Ureter (tissue), 1 donor: ENCODE measurements at places on chromosomes 2 and 18.

DNA sequence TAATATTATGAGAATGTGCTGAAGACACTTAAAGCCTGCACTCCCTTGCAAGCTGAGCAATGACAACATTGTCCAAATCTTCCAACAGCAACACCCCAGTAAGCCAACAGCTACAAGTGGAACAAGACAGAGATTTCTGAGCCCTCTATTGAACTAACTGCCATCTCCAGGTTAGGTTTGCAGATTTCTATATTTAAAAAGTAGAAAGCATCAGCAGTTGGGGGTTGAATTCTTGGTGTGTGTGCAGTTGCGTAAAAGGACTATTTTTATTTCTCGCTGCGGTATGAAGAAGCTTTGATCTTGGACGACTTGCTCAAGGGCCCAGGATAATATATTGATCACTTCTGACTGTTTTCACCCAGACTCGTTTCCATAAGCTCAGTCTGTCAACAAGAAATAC, 106.2 kb upstream of the ZFP36L2 start:
- no peak for DNase-seq

DNA sequence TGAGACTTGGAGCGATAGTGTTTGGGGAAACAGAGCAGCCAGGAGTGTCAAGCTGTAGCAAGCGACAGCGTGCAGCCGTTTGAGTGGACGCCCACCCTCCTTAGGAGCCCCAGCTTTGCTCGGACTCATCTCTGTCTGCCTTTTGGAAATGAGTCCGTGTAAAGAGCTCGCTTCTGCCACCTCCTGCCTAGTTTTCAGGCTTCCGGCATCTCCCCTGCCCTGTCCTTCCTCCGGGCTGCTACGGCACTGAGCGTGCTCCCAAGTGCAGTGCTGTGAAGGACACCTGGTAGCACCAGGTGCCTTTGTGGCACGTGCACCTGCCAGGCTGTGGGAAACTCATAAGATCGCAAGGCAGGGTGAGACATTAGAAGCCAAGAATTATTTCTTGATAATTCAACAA, 117.1 kb downstream of the RNF144A start:
- DNase-seq, result no peak

GRCh38 chr2:62234755-62235655, 39.1 kb downstream of the B3GNT2 start:
- no peak for DNase-seq

GRCh38 chr2:84631047-84631446, 114.7 kb downstream of the DNAH6 start:
- no peak for DNase-seq

DNA sequence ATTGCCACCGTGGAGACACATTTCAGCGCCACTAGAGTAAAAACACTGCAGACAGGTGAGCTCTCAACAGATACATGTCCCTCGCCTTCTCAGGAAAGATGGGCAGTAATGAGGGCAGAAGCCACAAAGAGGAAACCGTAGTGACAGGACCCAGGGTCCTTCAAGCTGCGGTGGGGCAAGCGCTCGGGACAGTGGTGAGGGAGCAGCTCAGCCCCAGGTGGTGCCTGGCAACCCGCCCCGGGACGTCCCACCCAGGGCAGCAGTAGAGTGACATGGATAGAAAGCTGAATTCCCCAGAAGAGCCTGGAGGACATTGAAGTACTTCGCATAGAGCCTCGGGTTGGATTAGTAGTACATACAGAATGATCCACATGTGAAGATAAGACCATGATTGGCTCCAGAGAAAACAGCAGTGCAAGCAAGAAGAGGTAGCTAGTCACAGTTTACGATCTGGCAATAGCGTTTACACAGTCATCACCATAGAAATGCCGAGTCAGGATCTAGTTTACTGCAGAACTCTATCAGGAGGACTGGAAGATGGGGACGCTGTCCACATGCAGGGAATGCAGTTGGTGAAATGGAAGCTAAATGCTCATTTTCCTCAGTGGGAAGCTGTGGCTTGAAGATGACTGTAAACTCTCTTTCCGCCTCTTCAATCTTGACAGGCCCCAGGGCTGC, 37.4 kb upstream of the ALPP start:
- DNase-seq, result no peak

DNA sequence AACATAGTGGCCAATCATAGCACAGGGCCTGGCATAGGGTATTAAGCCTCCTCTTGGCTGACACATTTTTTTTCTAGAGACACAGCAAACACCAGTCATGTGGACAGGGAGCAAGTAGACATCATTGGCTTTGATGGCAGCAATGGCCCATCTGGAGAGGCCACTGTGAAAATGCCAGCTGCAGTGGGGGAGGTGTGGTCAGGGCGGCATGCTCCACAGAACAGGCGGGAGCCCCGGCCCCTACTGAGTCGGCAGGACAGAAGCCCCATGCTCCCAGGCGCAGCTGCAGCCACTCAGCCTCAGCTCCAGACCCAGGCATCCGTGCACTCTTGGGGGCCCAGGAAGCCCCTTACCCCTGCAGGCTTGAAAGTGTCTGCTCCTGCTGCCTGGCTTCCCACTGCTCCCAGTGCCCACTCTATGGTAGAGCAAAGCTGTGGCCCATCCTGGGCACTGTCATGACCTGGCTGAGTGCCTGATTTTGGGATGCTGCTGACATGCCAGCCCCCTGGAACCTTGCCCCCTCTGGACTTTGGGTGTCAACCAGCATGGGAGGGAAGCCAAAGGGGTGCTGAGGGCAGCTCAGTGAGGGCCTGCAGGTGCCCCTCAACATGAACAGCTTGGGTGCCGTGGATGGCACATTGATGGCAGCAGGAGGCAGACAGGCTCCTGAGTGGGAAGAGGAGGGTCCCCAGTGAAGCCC, 23.3 kb upstream of the UBE2F start:
- no peak for DNase-seq

DNA sequence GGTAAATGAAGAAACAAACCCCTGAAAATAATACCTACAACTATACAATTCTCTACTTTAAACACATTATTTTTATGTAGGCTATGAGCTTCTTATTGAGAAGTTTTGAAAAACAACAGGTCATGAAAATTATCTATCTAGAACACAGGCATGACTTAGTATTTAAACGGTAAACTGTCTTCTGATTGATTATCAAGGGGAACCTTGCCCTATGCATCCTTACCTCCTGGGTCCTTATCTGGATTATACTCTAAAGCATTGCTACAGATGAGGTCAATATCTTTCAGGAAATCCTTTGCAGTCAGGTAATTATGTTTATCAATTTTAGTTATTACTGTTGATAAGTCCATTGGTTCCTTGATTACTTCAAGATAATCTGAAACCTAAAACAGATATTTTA, 144.3 kb downstream of the ATAD2B start:
- DNase-seq, result no peak
